ENCODE measurements at places on chromosomes 2 and 18.
A peak's percentile ranks its signal among the peaks of the same experiment; 100 is the strongest.

- no peak for DNase-seq
Measured at GRCh38 chr2:128279009-128279408, 39.7 kb downstream of the HS6ST1 start.

DNA sequence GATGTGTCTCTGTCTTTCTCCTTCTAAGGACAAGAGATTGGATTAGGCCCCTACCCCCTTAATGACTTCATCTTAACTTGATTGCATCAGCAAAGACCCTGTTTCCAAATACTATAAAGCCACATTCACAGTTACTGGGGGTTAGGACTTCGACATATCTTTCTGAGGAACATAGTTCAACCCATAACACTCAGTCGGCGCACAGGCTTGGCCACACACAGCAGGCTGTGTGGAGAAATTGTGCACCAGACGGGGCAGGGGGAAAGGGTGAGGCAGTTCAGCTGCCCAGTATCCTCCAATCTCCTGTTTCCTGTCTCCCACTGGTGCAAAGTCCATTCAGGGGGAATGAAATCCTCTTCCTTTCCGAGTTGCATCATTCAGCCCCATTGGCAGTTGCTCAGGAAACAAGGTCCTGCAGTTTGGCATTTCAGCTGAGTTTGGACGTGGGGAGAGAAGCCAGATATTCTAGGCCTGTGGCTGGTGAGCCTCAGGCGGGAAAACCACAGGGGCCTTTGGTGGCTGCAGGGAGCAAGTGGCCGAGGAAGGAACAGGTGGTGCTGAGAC is 9.4 kb upstream of the RAPGEF4 start:
- no peak for DNase-seq

DNA sequence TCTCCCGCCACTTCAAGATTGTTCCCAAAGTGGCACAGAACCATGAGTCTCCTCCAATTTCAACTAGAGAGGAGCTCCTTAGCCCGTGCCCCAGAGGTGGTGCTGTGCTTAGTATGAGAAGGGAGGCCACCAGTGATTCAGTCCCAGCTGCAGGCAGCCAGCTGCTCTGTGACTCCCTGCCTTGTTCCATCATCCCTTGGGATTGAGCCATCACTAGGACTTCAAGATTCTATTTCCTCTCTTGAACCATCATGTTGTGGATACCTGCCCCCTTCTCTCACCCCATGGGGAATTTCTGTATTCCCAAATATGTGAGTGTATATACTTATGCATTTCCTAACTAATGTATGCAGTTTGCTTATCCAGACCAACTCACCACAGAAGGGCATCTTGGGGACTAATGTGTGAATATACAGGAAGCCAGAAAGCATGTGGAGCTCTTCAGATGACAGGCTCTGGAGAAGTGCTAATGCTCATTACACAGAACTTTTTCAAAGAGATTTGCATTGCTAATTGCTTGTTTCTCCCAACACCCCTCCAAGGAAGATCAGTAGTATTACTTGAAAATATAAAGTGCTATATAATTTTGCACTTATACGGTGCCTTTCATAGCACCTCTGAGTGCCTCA is 111.0 kb upstream of the MAP3K20 start:
- DNase-seq, result no peak

DNA sequence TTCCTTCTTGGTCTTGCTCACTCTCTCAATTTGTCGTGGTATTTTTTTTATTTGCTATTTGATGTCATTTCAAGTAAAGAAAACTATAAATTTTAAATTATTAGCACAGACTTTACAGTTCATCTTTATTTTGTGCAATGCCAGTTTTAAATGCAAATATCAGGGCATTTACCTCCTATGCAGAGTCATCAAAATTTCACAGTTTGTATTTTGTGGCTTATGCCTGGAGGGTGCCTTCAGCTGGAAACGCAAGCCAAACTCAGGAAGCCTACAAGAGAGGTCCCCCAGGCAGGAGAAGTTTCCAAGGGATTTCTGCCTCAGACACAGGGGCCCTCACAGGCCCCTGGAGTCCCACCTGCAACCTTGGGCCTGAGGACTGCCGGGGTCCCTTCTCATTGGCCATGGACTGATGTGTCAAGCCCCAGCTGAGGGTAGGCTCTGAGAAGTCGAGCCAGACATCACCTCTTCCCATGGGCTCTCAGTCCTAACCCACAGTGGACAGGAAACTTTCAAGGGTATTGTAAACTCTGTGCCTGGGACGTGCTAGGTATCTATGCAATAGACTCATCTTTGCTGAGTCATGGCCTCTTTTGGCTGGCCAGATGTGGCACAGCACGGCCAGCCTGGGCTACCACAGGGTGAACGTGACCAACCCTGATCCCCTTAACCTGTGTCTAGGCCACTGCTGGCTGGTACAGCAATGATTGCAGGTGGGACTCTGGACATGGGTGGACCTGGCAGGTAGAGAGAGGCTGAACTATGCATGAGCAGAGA is 236.5 kb downstream of the CELF4 start:
- DNase-seq, result no peak

DNA sequence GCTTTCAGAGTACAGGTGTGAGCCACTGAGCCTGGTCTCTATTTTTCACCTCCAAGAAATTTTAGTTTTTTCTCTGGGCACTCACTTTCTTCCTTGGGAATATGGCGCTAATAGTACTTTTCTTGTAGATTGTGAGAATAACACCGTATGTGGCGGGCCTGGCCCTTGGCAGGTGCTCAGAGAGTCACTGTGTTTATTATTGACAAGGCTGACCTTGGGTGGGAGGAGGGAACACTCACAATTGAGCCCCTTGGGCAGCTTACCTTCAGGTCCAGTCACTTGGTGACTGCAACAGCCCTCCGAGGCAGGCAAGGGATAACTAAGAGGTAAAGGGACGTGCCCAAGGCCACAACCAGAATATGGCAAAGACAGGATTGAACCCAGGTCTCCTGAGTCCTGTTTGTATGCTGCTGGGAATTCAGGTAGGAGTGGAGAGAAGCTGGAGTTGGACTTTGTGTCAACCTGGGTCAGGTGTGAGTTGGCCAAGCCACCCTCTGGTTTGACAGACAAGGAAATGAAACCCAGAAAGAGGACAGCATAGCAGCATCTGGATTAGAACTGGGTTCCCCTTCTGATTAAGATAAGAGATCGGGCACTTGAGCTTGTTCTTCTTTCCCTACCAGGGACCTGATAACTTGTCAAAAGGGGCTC is 2.8 kb upstream of the STK25 start:
- DNase-seq, result no peak

DNA sequence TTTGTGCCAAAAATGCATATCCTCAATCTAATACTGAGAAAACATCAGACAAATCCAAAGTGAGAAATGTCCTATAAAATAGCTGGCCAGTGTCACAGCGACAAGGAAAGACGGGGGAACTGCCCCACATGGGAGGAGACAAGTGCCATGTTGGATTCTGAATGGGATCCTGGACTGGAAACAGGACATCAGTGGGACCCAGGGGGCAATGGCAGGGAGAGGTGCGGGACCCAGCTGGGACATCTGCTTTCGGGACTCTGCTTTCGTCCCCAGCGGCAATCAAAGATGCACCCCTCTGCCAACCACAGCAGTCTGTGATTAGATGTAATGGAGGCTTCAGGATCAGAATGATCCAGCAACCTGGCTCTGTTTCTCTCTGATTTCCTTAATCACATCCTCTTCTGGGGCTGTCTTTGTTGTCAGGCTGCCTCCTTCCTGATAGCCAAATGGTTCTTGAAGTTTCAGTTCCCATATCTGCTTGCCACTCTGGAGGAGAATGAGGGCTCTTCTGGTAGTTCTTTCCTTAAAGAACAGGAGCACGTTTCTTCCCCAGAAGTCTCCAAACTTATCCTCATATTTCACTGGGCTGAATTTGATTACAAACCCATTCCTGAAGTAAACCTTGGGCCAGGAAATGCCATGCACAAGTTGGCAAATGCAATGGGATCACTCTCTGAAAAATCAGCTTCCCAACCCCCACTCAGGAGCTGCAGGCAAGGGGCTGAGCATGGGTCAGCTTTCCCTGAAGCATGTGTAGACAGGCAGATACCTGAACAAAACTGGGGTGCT is 13.6 kb upstream of the PROC start:
- DNase-seq, result peak; percentile 16

DNA sequence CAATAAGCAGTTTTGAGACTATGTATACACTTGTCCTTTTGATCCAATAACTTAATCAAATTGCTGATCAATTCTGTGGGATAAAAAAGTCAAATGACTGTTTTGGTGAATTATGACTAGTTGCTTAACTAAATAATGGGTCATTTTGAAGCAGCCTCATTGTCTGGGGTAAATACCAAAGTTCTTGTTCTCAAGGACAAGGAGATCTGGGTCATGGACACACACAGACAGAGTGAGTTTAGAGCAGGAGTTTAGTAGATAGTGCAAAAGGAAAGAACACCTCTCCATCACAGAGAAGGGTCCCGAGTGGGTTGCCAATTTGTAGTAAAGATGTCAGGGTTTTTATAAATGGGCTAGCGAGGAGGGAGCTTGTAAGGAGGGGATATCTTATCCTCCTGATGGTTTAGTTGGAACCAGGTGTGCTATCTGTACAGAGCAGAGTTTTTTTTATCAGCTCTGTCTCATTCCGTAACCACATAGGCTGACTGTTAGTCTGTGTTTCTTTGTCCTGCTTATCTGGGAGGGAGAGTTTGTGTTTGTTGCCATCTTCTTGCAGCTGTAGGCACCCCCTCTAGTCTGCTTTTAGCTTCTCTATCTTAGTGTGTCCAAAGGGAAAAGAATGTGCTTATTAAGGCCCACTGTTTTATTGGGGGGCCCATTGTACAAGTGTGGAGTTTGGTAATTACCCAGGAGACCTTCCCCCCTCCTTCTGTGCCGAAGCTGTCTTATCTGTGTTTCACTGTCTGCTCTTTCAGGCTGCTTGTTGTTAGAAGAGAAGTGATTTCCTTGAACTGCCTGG is 48.7 kb upstream of the C1GALT1C1L start:
- DNase-seq, result no peak

DNA sequence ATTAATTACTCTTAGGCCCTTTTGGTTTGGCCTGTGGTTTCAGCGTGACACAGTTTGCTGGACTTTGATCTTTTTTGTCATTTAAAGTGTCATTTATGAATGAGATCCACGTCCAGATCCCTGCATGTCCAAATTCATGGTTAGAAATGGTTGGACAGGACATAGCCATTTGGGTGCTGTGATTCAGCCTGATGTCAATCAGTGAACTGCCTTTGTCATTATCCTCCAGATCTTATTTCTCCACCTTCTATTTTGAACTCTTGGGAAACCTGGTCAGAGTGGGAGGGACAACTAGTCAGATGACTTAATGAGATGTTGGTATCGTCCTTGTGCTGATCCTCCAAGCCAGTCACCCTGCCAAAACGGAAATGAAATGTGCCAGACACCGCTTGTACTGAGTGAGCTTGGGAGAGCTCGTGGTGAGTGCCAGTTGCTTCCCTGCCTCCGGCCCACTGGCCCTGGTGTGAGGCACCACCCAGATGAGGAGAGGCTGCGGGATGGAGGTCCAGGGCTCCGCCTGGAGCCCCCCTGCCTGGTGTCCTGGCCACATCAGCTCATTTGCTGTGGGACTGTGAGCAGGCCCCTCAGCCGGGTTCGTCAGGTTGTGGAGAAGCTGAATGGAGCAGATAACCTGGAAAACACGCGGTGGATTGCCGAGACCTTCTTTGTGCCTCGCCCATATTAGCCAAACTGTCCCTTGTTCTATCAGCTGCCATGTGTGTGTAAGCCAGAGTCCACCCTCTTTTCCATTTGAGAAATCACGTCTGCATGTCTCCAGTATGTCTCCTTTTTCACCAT is 70.1 kb downstream of the DGKD start:
- no peak for DNase-seq

DNA sequence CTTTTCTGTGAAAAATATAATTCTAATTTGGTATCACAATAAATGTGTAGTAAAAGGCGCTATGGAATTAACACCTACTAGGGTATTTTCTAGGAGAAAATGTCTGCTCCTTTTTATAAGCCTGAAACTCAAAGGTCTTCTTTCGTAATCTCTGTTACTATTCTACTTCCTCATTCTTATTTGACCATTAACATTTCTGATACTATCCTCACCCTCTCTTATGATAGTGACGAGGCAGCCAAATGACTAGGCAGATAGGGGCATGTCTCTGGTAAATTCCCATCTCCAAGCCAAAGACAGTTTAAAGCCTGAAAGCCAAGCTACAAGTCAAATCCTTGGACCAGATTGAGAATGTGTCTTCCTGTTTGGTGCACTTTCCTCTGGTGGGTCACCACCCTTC is 251.7 kb downstream of the LRRTM4 start:
- DNase-seq, result no peak

DNA sequence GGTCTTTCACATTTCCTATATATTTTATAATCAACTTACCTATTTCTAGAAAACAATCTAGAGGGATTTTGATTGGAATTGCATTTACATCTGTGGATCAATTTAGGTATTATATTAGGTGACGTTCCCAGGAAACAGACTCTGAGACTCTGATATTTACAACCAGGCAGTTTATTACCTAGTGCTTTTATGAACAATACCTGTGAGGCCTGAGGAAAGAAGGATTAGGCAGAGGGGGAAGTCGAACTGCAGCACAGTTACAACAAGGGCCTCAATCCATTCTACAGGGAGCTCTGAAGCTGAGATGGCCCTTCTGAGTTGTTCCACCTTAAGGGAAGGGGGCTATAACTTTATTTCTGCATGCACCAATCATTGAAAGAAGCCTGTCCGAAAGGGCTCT is 206.9 kb downstream of the MYO1B start:
- DNase-seq, result no peak

DNA sequence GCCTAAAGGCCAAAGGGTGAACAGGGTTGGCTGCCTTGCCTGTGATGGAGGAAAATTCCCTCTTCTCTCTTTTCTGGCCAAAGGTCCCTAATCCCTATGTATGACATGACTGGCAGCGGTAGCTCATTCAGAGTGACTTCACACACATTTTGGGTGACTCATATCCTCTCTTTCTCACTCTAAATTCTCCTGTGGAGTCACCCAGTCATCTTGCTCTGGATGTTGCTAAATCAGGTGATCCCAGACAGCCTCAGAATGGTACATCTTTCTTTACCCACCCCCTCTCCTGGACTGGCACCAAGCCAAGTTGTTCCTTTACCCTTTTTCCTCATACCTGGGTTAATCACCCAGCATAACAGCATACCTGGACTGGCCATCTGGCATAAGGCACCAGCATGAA is 77.2 kb downstream of the NEURL3 start:
- DNase-seq, result no peak

DNA sequence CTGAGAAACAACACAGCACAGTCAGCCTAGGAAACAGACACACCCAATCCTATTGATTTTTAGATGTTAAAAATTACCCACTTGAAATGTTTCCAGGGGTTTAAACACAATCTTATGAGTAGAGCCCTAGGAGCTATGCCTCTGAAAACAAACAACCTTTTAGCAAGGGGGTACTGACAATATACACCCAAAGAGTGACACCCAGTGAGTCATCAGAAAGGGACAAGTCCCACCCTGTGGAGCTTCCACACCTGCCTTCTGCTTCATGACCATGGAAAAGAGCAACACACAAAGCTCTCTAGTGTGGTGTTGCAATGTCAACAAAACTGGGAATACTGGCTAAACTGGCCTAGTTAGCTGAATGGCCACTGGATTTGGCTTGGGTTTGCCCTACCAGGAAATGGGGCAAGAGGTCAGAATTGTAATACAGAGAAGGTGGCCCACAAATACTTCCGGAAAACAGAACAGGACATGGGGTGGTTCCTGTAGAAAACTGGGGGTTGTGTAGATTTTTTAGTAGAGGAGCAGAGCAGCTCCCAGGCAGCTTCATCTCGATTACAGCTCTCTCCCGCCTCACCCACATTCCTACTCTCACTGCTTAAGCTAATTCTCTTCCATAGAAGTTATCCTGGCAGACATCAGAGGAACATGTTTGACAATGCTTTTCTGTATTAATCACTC is 98.2 kb downstream of the GAREM1 start:
- DNase-seq, result no peak

- no peak for DNase-seq
Measured at GRCh38 chr2:15220603-15221002, 340.5 kb downstream of the NBAS start.

- no peak for DNase-seq
Measured at GRCh38 chr2:31442376-31442775, 27.8 kb upstream of the XDH start.
